ENCODE measurements at places on chromosomes 6 and 20.

DNA sequence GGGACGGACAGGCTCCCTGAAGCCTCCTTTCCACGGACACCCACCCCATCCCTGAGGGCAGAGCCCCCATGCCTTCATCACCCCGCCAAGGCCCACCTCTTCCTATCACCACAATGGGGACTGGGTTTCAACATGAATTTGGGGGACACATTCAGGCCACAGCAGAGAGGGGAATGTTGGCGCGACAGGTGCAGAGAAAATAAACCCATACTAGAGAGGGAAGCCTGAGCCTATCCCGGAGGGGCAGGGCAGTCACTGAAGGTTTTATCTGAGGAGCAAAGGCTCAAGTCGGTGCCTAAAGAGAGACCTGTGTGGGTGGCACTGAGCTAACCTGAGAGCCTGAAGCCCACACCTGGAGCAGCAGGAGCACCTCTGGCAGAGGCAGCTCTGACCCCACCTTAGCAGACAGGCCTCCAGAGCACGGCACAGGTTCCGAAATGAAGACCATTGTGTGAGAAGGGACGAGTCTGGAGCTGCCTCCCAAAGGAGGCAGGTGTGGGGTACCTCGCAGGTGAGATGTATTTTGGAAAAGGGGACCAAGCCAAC, 180.6 kb upstream of the PDE10A start:
- no peak for DNase-seq

- DNase-seq: no peak
Measured at GRCh38 chr6:168527451-168528210, 86.6 kb downstream of the SMOC2 start.

DNA sequence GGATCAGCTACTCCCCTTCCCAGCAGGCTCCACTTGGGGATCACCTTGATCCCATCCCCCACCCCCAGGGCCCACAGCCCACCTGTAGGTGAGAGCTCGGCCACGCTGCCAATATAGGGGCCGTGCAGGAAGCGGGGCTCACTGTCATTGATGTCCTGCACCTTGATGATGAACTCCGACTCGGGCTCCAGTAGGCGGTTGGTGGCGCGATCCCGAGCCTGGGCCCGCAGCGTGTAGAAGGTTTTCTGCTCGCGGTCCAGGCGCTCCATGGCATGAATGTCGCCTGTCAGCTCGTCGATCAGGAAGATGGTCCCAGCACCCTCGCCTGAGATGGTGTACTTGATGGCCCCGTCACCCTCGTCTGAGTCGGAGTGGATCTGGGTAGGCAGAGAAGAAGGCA, 67.4 kb downstream of the CDH22 start:
- no peak for DNase-seq

DNA sequence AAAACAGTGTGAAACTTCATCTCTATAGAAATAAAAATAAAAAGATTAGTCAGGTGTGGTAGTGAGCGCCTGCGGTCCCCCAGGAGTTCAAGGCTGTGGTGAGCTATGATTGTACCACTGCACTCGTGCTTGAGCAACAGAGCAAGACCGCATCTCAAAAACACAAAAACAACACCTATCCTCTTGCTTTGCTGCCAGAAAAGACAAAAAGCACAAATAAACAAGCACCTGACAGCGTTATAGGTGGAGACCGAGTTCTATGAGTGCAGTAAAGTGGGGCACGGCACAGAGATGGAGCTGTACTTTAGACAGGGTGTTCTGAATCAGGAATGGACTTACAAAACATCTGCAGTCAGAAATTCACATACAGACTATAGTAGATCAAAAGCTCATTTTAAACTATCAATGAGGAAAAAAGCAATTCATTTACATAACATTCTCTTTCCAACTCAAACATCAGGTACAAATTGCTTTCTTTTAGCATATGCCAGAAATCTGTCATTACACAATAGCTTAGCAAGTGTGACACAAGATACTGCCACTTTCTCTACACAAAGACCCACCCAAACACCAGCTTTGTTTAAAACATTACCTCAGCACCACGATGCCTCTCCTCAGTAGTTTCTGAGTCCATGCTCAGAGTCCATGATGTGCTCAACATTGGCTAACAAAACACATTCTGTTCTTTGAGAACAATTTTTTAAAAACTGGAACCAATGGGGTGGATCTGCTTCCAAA, 10.1 kb downstream of the EZR start:
- no peak for DNase-seq

- DNase-seq: no peak
Measured at GRCh38 chr6:13629459-13630116, 14.5 kb downstream of the NOL7 start.

DNA sequence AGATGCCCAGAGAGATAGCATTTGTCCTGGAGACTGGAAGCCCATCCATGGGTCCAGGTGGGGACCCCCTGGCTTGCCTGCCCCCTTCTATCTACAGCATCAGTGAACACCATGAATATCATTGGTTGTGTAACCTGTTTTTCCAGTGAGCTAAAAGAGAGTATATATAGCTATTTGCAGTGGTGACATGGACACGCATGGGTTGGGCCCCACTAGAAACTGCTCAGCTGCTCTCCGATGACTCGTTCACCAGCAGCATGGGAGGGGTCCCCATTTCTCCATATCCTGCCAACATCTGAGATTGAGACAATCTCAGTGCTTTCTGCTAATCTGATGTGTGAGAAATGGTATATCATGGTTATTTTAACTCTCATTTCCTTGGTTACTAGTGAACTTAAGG, 4.0 kb upstream of the ZC3H12D start:
- DNase-seq: no peak
